Stimulated activated CD4-positive, alpha-beta T cell treated with anti-CD3 and anti-CD28 coated beads, TNF-alpha, amount 100 ng/mL, for 24 hours (primary cell): ENCODE measurements at places on chromosomes 12 and 14.

DNA sequence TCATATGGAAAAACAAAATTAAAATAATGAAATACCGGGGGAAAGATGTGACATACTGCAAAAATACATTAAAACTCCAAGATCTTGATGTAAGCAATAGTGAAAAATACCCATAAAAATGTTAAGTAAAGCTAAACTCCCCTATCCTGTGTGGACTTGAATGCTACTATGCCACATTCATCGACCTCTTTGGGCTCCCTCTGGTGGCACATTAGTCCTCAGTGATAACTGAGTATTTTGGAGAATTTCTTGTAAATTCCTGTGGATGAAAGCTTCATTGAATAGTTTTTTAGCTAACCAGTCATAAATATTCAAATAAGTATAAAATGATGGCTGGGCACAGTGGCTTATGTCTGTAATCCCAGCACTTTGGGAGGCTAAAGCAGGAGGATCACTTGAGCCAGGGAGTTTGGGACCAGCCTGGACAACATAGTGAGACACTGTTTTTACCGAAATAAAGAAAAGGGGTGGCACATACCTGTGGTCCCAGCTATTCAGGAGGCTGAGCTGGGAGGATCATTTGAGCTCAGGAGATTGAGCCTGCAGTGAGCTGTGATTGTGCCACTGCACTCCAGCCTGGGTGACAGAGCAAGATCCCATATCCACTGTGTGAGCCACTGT is 42.4 kb upstream of the SGPP1 start:
- peak; percentile 14 for DNase-seq

DNA sequence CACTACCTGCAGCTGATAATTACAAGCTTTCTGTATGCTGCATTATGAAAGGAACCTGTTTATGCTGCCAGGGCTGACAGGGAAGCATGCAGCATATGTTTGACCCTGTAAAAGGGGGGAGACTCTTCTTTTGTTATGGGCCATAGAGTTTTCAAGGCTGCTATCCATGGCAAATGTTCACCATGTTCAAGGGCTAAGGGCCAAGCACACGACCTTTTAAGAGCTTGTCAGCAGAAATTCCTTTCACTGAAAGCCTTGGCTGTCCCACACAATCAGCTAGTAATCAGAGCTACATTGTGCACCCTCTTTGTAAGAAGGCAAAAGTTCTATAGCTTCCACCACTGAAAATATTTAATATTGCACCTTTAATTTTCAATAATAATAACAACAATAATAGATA is 74.2 kb upstream of the MBIP start:
- no peak for DNase-seq

GRCh38 chr12:104485651-104486362 is 29.1 kb downstream of the CHST11 start:
- no peak for DNase-seq

DNA sequence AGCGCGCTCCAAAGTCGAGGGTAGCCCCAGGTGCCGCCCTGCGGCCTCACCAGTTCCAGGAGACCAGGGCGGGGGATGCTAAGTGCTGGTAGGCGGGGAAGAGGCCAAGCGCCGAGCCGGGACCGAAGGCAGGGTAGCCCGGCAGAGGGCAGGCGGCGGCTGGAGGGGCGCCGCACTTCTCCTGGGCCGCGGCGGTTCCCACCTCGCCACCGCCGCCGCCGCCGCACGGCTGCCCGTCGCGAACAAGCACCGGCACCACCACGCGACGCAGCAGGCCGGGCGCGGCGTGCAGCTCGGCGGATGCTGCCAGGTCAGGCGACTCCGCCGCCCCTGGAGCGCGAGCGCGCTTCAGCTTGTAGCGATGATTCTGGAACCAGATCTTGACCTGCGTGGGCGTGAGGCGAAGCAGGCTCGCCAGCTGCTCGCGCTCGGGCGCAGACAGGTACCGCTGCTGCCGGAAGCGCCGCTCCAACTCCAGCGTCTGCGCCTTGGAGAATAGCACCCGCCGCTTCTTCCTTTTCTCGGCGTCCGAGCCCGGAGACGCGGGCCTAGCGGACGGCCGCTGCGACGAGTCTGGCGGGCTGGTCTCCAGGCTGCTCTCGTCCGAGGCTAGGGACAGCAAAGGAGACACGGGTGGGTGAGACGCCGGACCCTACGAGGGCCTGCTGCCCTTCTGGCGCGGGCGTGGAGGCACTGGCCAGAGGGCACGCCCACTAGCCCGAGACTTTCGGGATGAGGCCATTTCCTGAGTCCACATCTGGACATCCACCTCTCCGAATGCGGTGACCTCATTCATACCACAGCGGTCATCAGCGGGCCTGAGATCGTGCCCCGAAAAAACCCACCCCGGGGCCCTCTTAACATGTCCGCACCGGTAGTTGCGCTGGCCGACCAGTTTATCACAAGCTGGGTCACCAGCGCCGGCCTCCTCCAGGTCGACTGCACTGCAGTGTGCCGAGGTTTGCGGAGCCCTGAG is 1.3 kb downstream of the NKX2-8 start:
- no peak for DNase-seq

- no peak for DNase-seq
Measured at GRCh38 chr14:72142328-72142727, 210.1 kb downstream of the RGS6 start.

GRCh38 chr12:74415633-74416032 is 122.0 kb upstream of the ATXN7L3B start:
- no peak for DNase-seq

GRCh38 chr12:98698603-98699463 is 53.7 kb downstream of the APAF1 start:
- DNase-seq: peak; percentile 26

DNA sequence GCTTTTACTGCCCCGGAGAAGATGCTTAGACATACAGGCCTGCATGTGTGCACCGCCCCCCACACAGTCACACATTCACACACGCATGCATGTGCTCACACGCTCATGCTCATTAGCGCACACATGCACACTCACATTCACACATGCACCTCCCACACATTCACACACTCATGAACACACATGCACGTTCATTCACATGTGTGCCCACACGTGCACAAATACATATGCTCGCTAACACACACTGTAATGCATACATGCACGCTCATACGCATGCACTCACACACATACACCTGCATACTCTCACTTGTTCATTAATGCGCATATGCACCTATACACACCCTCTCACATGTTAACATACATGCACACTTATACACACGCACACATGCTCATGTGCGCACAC is 21.9 kb downstream of the TMEM132C start:
- no peak for DNase-seq

GRCh38 chr14:55412676-55413075 is 1.0 kb upstream of the ATG14 start:
- no peak for DNase-seq

DNA sequence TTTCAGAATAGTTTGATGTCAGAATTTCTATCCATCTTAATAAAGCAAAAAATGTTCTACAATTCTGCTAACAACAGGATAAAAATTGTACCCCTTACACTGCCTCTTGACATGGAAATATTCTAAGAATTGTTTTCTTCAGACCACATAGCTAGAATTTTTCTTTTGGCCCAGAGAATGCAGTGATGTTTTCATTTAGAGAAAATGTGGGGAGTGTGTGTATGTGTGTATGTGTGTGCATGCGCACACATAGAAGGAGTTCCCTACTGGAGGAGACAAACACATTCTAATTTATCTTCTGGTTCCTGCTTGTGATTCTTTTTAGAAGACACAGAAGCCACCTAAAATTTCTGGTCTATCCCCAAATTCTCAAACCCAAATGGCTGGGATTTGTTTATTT is 1145.7 kb downstream of the VRK1 start:
- no peak for DNase-seq

DNA sequence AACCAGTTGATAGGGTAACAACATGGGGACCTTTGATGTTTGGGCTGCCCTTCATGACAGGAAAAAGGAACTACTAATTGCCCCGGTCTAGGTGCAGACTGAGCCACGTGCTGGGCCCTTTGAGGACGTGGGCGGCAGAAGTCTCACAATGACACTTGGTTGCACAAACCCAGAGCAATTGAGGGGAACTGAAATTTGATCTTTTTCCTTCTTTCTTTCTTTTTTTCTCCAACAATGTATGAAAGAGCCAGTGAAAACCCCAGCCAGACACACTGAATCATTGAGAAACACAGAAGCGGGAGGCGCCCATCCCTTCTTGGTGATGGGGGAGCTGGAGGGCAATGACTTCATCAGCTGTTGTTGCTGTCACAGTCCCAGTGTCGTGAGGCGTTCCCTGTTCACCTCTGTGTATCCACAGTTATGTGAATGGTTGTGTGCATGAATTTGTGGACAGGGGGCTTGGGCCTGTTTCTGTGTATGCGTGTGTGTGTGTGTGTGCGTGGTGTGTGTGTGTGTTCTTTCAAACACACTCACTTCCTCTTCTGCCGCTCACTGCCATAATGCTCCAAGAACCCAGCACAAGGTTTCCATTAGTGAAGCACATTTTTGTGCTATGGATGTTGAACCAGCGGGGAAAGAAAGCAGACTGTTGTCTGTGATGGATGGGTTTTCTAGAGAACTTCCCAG is 137.5 kb upstream of the CCND2 start:
- DNase-seq: peak; percentile 49

- no peak for DNase-seq
Measured at GRCh38 chr14:50832935-50833630, 2.1 kb upstream of the NIN start.

DNA sequence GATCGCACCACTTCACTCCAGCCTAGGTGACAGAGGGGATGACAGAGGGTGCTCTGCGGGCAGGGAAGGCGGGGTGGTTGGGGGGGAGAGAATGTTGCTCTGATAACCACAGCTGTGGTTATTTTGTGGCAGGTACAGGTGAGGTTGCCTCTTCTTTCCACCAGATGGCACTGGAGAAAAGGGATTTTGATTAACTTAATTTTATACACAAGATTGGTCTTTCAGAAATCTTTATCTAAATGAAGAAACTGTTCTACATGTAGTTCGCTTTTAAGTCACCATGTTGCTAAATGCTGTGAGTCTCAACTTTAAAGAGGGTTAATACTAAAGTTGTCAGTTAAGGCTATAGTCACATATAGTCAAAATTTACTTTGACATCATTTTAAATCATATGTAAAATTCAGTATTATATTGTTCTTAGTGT is 25.7 kb downstream of the FGF23 start:
- no peak for DNase-seq

GRCh38 chr14:96497087-96497486 is 5.1 kb upstream of the PAPOLA start:
- no peak for DNase-seq

DNA sequence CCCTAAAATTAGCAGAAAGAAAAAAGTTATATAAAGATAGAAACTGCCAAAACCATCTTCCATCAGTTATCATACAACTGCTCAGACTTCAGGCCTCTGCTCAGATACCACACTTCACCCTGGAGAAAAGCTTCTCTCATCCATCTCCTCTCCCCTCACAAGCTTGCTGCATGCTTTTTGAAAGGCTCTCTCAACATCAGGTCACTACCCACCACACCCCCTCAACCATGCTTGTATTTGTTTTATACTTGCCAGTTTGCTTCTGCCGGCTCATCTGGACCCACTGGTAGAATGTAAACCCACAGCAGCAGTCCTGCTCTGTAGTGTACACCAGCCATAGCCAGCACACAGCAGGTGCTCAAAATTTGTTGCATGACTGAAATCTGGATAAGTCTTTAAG is 8.8 kb downstream of the PPP1CC start:
- DNase-seq: no peak

GRCh38 chr14:92397953-92398564 is 75.1 kb downstream of the SLC24A4 start:
- DNase-seq: no peak

DNA sequence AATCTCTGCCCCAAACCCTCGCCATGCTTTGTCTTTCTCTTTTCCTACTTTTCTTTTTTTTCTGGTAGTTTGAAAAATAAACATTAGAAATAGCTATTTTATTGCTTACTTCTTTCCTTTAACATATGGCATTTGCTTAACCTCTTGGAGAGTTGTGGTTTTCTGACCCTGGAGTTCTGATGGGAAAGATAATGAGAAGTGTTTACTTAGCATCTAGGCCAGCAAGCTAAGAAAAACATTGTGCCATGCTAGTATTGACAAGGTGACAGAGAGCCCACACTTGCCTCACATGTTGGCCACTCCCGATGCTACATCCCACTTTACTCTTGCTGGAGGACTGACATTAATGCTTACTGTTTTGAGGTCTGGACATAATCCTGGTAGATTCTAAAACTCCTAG is 886.2 kb downstream of the DIO2 start:
- no peak for DNase-seq
